Activated B cell treated with CpG ODN at 0.5 μM for 24 hours (primary cell): ENCODE measurements at places on chromosomes 2 and 18.

GRCh38 chr2:65737452-65738011, 305.1 kb upstream of the SPRED2 start:
- DNase-seq: no peak

DNA sequence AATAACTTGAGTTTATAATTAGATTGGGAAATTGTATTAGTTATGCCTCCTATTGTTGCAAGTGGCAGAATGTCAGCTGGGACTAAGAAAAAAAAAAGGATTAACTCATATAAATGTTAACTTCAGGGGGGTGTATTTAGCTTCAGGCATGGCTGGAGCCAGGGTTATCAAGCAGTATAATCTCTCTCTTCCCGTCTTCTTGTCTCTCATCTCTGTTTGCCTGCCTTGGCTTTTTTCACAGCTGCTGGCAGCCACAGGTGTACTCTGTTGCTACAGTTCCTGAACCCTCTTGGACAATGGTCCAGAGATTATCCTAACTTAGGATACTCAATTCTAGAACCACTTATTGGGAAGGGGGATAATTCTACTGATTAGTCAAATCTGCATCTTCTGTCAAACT, 370.7 kb upstream of the MEX3C start:
- DNase-seq: no peak

DNA sequence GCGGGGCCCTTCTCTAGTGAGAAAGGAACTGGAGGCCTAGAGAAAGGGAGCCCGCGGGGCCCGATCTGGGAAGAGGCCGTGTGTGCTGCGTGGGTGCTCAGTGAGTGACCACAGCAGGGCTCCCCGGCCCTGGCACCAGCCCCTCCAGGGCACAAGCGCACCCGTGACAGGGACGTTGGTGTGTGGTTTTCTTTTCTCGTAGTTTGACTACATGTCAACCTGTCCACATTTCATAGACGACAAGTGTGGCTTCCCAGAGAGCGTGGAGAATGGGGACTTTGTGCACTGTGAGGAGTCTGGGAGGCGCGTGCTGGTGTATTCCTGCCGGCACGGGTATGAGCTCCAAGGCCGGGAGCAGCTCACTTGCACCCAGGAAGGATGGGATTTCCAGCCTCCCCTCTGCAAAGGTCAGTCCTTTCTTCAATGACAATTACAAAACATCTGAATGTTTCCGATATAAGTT, 83.1 kb downstream of the TPO start:
- DNase-seq: no peak

DNA sequence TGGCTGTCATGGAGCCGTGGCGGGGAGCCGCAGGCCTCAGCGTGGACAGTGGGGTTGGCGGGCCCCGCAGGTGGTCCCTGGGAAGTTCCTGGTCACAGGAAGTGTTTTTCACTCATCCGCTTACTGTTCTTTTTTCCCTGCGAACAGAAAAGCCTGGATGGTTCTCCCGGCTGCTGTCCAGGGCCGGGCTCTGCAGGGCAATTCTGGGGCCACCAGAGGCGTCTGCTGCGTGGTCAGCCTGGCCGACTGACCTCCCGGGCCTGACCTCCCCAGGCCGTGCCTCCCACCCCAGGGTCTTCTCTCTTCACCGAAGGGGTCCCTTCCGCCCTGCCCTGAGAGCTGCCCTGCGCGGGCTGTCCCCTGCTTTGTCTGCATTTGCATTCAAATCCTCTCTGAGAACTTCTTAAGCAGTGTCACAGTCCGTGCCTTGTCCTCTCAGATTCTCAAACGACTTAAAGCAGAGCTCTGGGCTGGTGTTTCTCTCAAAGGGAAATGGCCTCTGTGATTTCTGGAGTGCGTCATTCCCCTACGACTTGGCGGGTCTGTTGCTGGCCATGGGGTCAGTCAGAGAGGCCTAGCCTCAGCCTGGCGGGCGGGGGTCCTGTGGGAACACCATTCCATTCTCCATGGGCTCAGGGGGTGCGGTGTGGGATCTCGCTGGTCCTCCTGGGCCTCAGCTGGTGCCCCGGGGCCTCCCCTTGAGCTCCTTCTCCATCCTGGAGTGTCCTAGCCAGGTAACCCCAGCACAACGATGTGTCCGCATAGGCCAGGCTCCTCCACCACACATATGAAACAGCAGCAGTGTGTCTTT, 38.3 kb downstream of the KLHL29 start:
- DNase-seq: no peak

GRCh38 chr18:31610286-31611205, 18.9 kb downstream of the TTR start:
- DNase-seq: no peak
